ENCODE measurements at places on chromosomes 16 and 17. TPM values are rescaled to one million over a fixed set of nuclear protein-coding genes. Genes with fewer than 3 reads are reported as not detected.
A peak's percentile ranks its signal among the peaks of the same experiment; 100 is the strongest.

DNA sequence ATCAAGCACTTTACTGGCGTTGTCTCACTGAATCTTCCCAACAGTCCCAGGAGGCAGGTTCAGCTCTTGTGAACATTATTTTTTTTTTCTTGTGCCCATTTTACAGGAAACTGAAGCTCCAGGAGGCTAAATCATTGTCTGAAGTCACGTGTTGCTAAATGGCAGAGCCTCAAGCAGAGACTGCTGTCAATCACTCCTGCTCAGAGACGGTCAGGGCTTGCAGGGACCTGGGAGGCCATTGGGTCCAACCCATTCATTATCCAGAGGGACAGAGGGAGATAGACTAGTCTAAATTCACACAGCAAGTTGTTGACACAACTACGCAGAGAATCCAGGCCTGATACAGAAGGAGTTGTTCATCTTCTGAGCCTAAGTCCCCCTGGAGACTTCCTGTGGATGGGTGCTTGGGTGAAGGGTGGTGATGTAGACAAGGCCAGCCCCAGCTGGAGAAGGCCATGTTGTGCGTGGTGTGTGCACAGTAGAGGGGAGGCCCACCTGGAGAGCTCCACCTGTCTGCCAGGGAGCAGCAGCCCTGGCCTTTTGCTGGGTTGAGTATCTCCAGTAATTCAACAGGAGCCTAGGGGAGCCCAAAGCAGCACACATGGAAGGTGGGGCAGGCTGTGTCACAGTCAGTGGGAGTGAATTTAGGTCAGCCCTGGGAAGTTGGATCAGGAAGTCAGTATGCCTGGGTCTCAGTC lies 24.3 kb upstream of the C1QL1 start:
- no peak for DNase-seq

- peak; percentile 98 for DNase-seq
Measured at GRCh38 chr17:74354123-74354522, 7.5 kb downstream of the BTBD17 start.

- no peak for DNase-seq
Measured at GRCh38 chr17:59680314-59680713, 26.9 kb downstream of the PTRH2 start.

The CEP112 gene
- total RNA-seq: 21.6 TPM

The RHBDL1 gene
- total RNA-seq: 3.3 TPM

All from endodermal cell (in vitro differentiated cells).